ENCODE measurements at places on chromosomes 4 and X.

GRCh38 chrX:32116047-32116446 lies 1044.2 kb upstream of the FTHL17 start:
- no peak for DNase-seq

DNA sequence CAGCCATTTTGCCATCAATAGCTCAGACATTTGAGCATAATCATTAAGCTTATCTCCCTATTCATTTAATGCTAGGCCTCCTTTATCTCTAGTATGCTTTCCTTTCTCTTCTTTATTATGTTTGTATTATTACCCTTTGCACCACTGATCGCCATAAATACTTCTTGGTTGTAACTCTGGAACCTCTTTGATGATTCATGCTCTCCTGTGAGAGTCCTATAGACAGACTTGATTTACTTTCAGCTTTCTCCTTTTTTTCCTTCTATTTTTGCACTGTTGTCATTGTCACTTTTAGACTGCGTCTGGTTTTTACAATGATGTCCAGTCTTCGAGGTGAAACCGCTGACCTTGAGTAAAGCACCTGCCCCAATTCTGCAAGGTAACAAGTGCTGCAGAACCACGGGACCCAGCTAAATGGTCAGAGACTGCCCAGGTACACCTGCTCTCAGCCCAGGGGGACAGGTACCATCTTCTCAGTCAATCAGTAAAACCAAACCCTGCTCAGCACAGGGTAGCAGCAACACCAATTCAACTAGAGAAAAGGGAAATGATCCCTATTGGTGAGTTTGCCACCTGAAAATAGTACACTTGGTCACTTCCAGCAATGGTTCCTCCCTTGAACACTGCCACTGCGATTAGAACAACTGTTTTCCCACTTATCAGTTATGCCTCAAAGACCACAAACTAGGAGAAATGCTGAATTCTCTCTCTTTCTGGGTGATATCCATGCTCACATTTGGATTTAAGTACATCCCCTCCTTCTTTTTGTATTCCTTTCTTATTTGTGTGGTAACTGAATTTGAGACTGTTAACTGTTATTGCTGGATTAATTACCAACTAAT lies 125.1 kb downstream of the MAML3 start:
- no peak for DNase-seq

DNA sequence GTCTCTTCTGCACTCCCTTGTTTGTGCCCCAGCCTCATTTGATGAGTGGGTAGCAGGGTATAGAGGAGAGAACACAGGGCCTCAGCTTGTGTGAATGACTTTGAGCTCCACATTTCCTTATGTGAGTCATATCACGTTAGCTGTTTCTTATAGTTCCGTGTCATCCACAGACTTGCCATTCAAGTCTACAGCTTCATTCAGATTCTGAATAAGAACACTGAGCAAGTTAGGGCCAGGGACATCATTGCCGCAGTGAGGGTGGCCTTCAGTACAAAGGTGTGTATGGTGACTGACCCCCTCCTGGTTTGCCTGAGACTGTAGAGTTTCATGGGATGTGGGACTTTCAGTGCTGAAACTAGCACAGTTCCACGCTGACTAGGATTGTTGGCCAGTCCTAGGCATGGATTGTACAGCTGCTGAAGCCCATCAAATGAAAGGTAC lies 23.6 kb downstream of the KLF3 start:
- DNase-seq: no peak

DNA sequence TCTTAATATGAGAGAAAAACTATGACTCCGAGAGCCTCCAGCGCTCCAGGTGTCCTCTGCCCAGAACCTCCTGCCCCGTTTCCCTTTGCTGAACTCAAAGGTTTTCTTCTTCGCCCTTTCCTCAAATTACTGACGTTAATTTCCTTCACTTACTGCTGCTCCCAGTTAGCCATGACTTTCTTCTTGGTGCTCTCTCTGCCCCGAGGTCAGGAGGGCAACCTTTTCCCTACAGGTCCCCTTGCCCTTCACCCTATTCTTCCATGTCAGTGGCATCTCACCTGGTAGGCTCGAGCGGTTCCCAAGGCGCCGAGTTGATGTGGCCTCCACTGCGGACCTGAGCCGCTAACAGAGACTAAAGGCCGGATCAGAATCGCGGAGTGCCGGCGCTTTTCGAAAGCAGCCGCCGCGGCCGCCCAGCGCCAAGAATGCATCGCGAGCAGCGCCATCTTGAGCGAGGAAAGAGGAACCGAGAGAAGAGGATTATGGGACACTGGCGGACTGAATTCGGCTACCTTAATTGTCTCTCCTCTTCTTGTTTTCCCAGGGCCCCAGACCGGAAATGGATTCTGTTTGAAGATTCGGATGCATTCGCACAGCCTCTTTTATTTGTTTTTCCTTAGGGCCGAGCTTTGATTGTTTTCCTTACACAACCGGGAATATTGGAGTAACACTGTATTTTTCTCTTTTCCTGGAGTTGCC lies at the start of gene ABCB7:
Gene ABCB7 (minus strand): TSS at position 457 of the 699 bp plus-strand sequence. CDS start 11 bp downstream, at position 446.
- DNase-seq: peak; percentile 63

All from activated naive CD8-positive, alpha-beta T cell treated with anti-CD3 and anti-CD28 coated beads, Interleukin-2, amount 10 ng/mL, durations not matched to agents 7 days and 5 days (primary cell).